Diencephalon (tissue), 1 donor: ENCODE measurements at places on chromosomes 5 and 9. TPM values are rescaled to one million over a fixed set of nuclear protein-coding genes. Genes with fewer than 3 reads are reported as not detected.

Gene C5orf46
- not detected for total RNA-seq

Gene SPATA31A5
- not detected for total RNA-seq

Gene NOP16
- total RNA-seq: 8.5 TPM

Gene PKD2L2
- total RNA-seq: 0.46 TPM

Gene ADAMTS12
- total RNA-seq: 5.8 TPM

Gene C5orf52
- total RNA-seq: not detected

Gene STRBP
- total RNA-seq: 119 TPM

Gene SLC34A1
- not detected for total RNA-seq

Gene SV2C
- total RNA-seq: 34.4 TPM

Gene LRRC19
- not detected for total RNA-seq

Gene ABLIM3
- total RNA-seq: 53.1 TPM

Gene SPINK1
- not detected for total RNA-seq

Gene RGMB
- total RNA-seq: 95.5 TPM

Gene SLC24A2
- total RNA-seq: 11.5 TPM

Gene STKLD1
- total RNA-seq: 3.0 TPM

Gene TEX48
- not detected for total RNA-seq

Gene PNPLA7
- 1.6 TPM for total RNA-seq
